Gastrocnemius medialis (tissue), 4 donors: ENCODE measurements at places on chromosomes 4 and X. TPM values are rescaled to one million over a fixed set of nuclear protein-coding genes. Genes with fewer than 3 reads are reported as not detected.

FAM241A gene
- total RNA-seq, result 3.5 TPM

CCDC158 gene
- not detected for total RNA-seq

FAM9B gene
- not detected for total RNA-seq

GRCh38 chrX:16983051-16983450 is 36.6 kb downstream of the REPS2 start:
- DNase-seq, result no peak

- no peak for DNase-seq
Measured at GRCh38 chr4:128347930-128348660, 60.5 kb upstream of the PGRMC2 start.

- DNase-seq, result no peak
Measured at GRCh38 chr4:4539481-4539880, 2.4 kb downstream of the STX18 start.

- no peak for DNase-seq
Measured at GRCh38 chr4:148116264-148116663, 325.9 kb downstream of the NR3C2 start.

- no peak for DNase-seq
Measured at GRCh38 chrX:350148-350533, 31.5 kb upstream of the GTPBP6 start.

DNA sequence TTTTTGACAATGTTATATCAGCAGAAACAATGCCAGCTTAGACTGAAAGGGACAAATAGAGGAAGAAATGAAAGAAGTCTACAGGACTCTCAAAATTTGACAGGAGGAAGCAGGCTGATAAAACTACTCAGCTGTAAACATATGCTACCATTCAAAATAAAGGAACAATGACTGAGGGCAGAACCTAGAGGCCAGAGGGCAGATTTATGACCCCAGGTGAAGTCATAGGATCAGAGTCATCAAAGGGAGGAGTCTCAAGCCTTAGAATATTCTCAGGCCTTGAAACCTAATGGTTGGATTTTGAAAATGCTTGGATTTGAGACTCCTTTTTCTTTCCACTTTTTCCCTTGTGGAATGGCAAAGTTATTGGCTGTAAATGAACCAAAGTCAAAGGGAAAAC is 17.0 kb upstream of the SYTL5 start:
- no peak for DNase-seq
